Dermis microvascular lymphatic vessel endothelial cell (primary cell): ENCODE measurements at places on chromosomes 3 and 15.

GRCh38 chr15:57012556-57012955 is 94.1 kb downstream of the TCF12 start:
- DNase-seq, result no peak

GRCh38 chr15:91231703-91232102 is 131.6 kb downstream of the SV2B start:
- DNase-seq, result no peak

- DNase-seq, result no peak
Measured at GRCh38 chr3:42022355-42022754, 60.5 kb upstream of the ULK4 start.

- no peak for DNase-seq
Measured at GRCh38 chr3:88152841-88153240, 3.1 kb downstream of the C3orf38 start.

DNA sequence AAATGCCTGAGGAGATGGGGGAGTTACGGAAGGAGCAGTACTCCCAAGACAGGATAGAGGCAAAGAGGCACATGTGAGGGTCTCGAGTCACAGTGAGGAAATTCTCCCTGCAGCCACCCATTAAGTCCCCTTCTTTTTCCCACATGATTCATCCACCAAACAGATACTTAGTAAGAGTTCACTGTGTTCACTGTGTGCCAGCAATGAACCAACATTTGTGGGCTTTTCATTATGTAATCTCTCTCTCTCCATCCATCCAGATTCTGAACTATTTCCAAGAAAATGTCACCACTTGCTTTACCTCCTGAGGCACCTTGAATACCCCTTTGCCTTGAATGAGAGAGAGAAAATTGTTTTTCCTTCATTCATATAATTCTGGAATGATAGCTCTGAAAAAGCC is 24.6 kb upstream of the LRRFIP2 start:
- no peak for DNase-seq

DNA sequence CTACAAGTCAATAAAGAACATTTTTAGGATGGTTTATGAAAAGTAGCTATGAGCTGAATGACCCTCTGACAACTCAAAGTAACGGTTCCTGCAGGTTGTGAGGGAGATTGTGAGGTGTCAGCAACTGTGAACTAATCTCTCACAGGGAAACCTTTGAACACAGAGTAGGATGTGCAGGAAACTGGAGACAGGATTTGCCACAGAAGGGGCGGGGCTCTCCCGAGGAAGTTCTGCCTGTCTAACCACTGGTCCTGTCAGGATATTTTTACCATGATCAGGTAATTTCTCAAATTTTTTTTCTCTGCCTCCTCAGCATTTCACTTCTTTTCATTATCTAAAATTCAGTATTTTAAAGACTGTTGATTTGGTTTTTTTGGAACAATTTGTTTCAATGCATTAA is 33.3 kb downstream of the LEO1 start:
- DNase-seq, result no peak

DNA sequence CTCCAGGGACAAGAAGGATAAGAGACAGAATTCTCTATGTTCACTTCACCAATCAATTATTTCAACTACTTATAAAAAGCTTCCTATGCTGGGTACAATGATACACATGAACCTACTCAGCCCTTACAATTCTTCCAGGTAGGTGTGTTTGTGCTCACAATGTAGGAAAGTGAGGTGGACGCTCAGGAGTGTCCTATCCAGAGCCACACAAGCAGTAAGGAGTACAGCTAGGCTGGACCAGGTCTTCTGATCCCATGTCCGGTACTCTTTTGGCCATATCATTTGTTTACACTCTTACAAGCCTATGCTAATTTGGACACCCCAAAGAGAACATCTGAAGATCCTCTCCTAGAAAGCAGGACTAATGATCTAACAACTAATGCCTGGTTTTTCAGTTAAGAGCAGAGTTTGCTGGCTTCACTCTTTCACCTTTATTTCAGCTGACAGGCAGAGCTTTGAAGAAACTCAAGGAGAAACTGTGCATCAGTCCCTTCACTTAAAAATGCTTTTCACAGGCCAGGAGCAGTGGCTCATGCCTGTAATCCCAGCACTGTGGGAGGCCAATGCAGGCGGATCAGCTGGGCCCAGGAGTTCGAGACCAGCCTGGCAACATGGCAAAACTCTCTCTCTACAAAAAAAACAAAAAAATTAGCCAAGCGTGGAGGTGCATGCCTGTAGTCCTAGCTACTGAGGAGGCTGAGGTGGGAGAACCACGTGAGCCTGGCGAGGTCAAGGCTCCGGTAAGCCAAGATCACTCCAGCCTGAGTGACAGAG is 27.5 kb downstream of the IGF2BP2 start:
- DNase-seq, result no peak

DNA sequence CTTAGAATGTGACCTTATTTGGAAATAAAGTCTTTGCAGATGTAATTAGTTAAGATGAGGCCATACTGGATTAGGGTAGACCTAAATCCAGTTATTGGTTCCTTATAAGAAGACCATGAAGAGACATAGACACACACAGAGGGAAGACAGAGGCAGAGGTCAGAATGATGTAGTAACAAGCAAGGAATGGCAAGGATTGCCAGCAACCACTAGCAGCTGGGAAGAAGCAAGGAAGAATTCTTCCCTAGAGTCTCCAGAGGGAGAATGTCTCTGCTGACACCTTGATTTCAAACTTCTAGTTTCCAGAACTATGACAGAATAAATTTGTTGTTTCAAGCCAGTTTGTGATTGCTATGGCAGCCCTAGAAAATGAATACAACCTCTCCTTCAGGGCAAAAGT is 116.7 kb downstream of the WDR76 start:
- DNase-seq, result no peak

DNA sequence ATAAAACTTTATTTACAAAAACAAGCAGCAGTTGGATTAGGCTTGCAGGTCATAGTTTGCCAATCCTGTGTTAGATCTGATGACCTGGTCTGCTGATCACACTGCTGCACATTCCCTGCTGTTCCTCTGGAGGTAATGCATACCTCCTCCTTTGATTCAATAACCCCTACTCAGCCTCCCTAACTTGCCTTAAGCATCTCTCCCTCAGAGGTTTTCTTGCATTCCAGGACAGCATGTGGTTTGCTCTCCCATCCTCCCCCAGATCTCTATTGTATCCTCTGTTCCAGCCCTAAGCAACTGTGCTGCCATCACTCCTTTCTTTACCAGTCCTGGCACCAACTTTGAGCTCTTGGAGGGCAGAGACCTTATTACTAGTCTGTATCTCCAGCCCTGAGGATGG is 63.4 kb downstream of the CACNA2D3 start:
- DNase-seq, result no peak
